ENCODE measurements at places on chromosomes 4 and X. TPM values are rescaled to one million over a fixed set of nuclear protein-coding genes. Genes with fewer than 3 reads are reported as not detected.

The SHROOM4 gene
- total RNA-seq = not detected

The ARMCX2 gene
- 3.1 TPM for total RNA-seq

The RBMXL3 gene
- total RNA-seq = not detected

The DSPP gene
- total RNA-seq = not detected

The IGSF1 gene
- not detected for total RNA-seq

The SMIM10L2A gene
- total RNA-seq = 0.38 TPM

The SPATA4 gene
- total RNA-seq = not detected

The SULT1B1 gene
- 0.18 TPM for total RNA-seq

The SSX4 gene
- not detected for total RNA-seq

The CTPS2 gene
- total RNA-seq = 2.6 TPM

The NLGN3 gene
- total RNA-seq = 0.38 TPM

The AKAP4 gene
- not detected for total RNA-seq

The GRIA2 gene
- not detected for total RNA-seq

The CLOCK gene
- total RNA-seq = 14.0 TPM

The ABRAXAS1 gene
- 6.2 TPM for total RNA-seq

The GAGE12E gene
- not detected for total RNA-seq

The F9 gene
- total RNA-seq = not detected

The MAGEA1 gene
- total RNA-seq = not detected

GRCh38 chr4:24547979-24548378 lies 36.4 kb downstream of the DHX15 start:
- no peak for DNase-seq

- DNase-seq = no peak
Observed at GRCh38 chrX:106875151-106875550, 28.0 kb downstream of the RIPPLY1 start.

- DNase-seq = no peak
Observed at GRCh38 chrX:5180135-5180741, 1048.4 kb downstream of the NLGN4X start.

- no peak for DNase-seq
Observed at GRCh38 chr4:60794372-60794771, 405.8 kb upstream of the ADGRL3 start.

- DNase-seq = no peak
Observed at GRCh38 chrX:11416600-11416999, 123.4 kb downstream of the AMELX start.

GRCh38 chrX:15214588-15214987 lies 55.3 kb downstream of the ASB9 start:
- DNase-seq = no peak

GRCh38 chrX:75229774-75230173 lies 44.1 kb upstream of the UPRT start:
- no peak for DNase-seq

- DNase-seq = no peak
Observed at GRCh38 chr4:138408758-138409157, 166.6 kb upstream of the SLC7A11 start.

GRCh38 chr4:132383571-132384199 lies 765.4 kb upstream of the PCDH10 start:
- no peak for DNase-seq

DNA sequence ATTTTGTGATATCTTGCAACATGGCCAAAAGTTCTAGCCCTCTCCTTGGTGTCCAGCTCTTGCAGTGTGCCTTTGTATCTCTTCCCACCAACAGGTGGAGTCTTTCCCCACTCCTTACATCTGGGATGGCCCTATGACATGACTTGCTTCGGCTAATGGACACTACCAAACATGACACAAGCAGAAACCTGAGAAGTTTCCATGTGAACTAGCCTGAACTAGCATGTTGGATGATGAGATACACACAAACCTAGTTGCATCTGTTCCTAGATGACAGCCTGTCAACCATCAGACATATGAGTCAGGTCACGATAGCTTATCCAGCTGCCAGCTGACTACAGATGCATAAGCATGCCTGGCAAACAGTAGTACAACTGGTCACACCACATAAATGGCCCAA lies 207.5 kb upstream of the FTHL17 start:
- no peak for DNase-seq

DNA sequence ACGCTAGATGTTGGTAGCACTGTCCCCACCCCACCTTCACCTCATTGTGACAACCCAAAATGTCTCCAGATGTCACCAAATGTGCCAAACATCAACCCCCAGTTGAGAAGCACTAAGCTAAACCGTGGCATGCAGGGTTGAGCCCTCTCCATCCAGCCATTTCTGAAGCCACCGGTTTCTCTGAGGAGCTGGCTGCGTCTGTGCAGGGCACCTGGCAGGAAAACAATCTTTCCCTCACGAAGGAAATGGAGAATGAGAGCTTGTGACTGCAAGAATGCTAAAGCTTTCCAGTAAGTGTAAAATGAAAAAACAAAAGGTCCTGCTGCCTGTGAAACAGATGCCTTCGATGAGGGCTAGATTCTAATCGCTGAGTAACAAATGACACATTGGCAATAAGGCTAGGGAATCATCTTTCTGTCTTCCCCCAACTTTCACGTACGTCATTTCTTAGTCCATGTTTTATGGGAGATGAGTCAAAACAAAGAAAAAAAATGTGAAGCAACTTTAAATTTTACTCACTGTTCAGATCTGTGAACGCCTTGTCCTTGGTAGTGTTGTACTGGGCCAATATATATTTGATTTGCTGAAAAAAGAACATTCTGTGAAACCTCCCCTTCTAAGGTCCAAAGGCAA lies 59.9 kb downstream of the PROM1 start:
- no peak for DNase-seq

DNA sequence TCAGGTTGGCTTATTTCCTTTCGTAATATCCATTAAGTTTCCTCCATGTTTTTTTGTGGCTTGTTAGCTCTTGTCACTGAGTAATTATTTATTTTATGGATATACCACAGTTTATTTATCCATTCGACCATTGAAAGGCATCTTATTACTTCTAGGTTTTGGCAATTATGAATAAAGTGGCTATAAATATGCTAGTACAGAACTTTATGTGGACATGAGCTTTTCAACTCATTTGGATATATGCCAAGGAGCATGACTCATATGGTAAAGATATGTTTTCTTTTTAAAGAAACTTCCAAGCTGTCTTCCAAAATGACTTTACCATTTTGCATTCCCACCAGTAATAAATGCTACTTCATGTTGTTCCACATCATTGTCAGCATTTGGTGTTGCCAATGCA lies 803.6 kb downstream of the GLUD2 start:
- no peak for DNase-seq

GRCh38 chr4:108446556-108446955 lies 173.8 kb upstream of the RPL34 start:
- DNase-seq = no peak

GRCh38 chr4:95193391-95194224 lies 355.2 kb downstream of the UNC5C start:
- no peak for DNase-seq

DNA sequence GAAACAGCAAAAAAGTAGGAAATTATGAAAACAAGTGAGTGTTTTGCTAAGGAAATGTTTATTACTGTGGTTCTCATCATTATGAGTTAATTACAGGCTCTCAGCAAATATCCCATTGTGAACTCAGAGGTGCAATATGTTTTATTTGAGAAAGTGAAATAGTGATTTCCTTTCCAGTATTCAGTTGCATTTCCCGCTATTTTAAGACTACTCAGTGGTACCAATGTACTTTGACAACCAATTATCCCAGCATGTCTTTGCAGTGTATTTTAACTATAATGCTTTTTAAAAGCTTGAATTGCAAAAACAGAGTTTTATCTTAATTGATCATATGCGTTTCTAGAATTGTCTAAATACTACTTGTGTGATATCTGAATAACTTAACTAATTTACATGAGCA lies 383.8 kb upstream of the TENM3 start:
- no peak for DNase-seq

GRCh38 chrX:63560601-63561218 lies 209.6 kb upstream of the SPIN4 start:
- DNase-seq = peak; percentile 15

DNA sequence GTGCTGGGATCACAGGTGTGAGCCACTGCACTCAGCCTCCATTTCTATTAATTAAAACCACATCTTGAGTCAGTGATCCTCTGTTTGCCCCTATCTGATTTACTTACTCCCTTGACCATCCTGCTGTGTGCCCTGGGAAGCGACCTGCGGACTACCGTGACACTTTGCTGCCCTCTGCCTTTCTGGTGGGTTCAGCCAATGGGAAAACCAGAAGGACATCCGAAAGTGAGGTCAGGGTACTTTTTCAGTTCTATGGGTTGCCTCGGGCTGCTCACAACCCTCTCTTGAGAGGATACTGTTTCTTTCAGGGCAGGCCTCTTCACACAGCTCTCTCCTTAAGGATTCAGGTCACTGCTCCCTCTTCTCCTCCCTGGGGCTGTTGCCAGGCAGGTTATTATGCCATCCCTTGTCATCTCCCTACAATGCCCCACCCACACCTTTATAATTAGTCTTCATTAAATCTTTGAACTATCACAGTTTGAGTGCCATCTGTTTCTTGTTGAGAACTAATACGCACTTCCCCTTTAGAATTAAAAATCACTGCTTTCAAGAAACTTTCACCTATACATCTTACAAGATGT lies 21.4 kb downstream of the PLAC8 start:
- DNase-seq = no peak

GRCh38 chrX:38109042-38109898 lies 102.9 kb downstream of the SYTL5 start:
- DNase-seq = no peak

- no peak for DNase-seq
Observed at GRCh38 chr4:25454476-25454875, 77.4 kb downstream of the ANAPC4 start.

DNA sequence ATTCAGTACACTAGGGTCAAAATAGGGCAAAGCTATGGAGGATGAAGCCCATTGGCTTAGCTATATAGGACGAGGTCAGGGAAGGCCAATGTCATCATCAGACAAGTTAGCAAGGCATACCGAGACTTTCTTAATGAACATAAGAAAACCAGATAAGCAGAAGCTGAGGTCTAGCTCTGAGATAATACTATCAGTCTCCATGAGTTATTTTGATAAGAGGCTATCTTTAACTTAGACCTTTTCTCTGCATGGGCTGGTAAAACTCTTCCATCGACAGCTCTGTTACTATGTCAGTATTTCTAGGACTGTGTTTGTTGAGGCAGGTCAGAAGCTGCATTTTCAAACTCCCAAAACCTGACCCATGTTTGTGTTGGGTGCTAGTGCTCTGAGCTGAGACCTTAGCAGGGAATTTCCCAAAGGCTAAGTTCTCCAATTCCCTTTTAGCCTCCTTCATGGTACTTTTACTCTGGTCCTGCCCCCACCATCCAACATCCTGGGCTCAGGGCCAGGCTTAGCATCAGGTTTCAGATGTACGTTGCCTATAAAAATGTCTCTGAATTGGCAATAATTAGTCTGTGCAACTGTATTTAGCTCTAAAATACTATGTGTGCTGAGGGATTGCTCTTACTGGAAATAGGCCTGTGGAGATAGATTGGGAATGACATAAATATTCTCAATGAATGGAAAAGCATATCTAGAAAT lies 29.3 kb upstream of the LRAT start:
- DNase-seq = no peak

- DNase-seq = no peak
Observed at GRCh38 chrX:134025986-134026545, 40.7 kb upstream of the GPC3 start.

GRCh38 chrX:64975491-64975890 lies 759 bp downstream of the ZC4H2 start:
- no peak for DNase-seq

- DNase-seq = no peak
Observed at GRCh38 chr4:143713955-143714625, 13.6 kb upstream of the FREM3 start.

DNA sequence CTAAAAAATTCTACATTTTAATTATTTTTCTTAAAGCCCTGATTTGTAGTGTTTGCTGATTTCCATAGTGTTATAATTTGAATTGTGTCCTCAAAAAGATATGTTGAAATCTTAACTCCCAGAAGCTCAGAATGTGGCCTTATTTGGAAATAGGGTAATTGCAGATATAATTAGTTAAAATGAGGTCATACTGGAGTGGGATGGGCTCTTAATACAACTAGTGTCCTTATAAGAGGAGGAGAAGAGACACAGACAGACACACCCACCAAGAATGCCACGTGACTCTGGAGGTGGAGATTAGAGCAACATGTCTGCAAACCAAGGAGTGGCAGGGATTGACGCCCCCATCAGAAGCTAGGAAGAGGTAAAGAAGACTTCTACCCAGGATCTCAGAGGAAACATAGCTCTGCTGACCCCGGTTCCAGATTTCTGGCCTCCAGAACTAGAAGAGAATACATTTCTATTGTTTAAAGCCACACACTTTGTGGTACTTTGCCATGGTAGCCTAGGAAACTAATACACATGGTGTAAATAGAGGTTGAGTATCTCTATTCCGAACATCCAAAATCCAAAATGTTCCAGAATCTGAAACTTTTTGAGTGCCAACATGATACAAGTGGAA lies 70.5 kb upstream of the IRF2 start:
- no peak for DNase-seq

DNA sequence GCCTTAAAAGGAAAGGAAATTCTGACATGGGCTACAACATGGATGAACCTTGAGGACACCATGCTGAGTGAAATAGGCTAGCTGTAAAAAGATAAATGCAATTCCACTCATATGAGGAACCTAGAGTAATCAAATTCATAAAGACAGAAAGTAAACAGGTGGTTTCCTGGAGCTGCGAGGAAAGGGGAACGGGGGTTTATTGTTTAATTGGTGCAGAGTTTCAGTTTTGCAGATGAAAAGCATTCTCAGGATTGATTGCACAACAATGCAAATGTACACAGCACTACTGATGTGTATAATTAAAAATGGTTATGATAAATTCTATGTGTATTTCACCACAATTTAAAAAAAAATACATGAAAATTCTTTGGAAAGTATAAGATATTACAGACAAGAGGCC lies 24.0 kb downstream of the PLRG1 start:
- no peak for DNase-seq

DNA sequence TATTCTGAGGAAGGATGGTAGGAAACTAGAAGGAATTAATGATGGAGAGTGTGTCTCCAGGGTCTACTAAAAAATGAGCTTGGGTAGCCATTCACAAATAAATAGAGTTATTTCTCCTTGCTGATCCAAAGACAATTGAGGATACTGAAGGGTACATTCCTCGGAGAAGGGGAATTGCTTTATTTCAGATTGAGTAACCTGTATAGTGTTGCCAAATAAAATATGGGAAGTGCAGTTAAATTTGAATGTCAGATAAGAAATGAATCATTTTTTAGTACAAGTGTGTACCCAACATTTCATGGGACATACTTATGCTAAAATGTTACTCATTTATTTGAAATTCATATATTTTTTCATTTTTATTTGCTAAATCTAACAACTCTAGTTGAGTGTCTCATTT lies 16.0 kb upstream of the VSIG1 start:
- DNase-seq = no peak

GRCh38 chr4:182192511-182193181 lies 50.6 kb upstream of the TENM3 start:
- no peak for DNase-seq

DNA sequence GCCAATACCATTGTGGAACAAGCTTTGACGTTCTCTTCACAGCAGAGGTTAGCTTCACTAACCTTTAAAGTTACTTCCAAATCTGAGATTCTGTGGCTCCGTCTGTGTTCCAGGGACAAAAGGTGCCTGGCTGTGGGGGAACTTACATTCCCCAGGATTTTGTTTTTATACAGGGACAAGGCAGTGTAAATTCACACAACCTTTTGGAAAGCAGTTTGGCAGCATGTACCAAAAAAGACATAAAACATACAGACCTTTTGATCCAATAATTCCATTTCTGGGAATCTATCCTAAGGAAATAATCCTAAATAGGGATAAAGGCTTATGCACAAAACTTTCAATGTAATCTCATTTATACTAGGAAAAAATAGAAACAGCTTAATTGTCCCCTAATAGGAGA lies 8.9 kb upstream of the C1QTNF7 start:
- DNase-seq = no peak

GRCh38 chrX:33307911-33308354 lies 96.6 kb upstream of the DMD start:
- no peak for DNase-seq
